ENCODE measurements at places on chromosomes 3 and 15.
A peak's percentile ranks its signal among the peaks of the same experiment; 100 is the strongest.

DNA sequence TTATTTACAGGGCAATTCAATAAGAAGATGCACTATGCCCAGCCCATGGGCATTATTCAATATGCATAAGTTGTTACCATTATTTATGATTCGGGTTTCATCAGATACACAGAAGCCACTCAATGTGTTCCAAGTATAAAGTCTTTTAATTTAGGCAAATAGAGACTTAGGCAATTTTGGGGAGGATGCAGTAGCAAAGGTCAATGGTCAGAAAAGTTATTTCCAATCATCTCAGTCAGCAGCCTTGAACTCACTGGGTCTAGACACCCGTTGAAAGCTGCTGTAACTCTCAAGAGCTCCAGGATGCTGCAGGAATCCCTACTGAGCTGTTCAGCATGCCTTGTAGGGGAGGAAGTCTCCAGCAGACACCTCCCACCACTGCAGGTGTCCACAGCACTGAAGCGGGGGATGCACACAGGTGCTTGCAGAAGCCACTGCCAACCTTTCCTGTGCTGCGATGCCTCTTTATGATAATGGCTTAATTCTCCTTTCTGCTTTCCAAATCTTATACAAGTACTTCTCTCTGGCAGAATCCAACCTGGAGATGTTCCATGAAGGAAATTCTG is 155.0 kb upstream of the SUCLG2 start:
- no peak for DNase-seq

GRCh38 chr3:126390751-126391150 is 4.0 kb upstream of the CFAP100 start:
- no peak for DNase-seq

- DNase-seq = no peak
Observed at GRCh38 chr3:123725652-123726400, 141.0 kb upstream of the HACD2 start.

DNA sequence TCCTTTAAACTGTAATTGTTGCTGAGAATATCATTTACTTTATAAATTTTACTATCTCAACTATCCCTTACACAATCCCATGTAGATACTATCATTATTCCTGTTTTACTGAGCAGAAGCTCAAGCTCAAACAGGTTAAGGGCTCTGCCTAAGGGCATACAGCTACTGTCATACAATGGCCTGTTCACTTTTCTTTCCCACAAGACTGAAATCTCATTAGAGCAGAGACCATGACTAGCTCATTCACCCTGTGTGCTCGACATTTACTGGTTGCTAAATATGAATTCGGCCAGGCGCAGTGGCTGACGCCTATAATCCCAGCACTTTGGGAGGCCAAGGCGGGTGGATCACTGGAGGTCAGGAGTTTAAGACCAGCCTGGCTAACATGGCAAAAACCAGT is 1.6 kb upstream of the MESP2 start:
- no peak for DNase-seq

GRCh38 chr3:1855841-1856240 is 242.8 kb upstream of the CNTN4 start:
- DNase-seq = no peak

DNA sequence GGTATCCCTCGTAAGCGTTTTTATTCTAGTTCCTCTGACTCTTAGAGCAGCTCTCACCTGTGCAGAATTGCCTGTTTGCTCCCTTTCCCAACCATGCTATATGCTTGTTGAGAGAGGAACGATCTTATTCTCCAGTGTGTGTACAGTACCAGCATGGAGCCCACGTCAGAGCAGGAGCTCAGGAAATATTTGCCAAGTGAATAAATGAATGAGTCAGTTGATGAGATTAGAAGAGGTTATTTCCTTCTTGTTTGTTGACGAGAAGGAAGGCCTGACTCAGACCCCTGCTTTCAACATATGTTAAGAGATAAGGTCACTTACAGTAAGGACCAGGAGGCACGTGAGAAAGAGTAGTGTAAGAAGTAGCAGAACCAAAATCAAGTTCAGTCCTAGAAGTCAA is 106.3 kb upstream of the ABHD17C start:
- peak; percentile 58 for DNase-seq

- no peak for DNase-seq
Observed at GRCh38 chr15:100276506-100276905, 65.3 kb downstream of the ADAMTS17 start.

DNA sequence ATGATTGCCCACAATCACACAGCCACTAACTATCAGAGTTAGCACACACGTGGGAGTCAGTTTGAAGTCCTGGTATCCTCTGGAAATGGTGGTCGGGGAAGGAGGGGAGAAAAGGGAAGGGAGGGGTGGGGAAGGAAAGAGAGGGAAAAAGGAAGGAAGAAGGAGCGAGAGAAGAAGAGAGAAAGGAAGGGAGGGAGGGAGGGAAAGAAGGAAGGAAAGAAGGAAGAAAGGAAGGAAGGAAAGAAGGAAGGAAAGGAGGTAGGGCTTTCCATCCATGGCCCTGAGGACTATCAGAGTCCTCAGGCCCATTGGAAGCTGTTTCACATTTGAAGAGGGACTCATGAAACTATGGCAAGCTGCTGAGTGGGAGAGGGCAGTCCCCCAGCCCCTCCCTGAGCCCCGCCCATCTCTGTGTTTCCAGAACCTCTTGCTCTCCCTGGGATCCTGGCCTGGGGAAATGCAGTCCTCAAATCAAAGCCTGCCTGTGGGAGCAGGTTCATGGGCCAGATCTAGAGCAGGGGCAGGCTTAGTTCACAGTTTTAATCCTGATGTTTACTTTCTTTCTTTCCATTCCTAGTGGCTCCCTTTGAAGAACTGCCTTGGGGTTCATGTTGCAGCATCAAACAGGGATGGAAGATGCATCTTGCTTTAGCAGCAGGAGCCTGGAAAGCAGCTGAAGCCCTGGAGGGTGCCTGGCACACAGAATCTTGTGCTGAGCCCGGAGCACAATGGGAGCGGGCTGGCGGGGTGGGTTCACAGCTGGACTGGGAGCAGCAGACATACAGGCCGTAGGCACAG is 66.1 kb upstream of the GLCE start:
- no peak for DNase-seq

GRCh38 chr15:39896846-39897245 is 23.2 kb downstream of the GPR176 start:
- DNase-seq = no peak

- DNase-seq = no peak
Observed at GRCh38 chr3:155179966-155180757, 100.0 kb downstream of the MME start.

DNA sequence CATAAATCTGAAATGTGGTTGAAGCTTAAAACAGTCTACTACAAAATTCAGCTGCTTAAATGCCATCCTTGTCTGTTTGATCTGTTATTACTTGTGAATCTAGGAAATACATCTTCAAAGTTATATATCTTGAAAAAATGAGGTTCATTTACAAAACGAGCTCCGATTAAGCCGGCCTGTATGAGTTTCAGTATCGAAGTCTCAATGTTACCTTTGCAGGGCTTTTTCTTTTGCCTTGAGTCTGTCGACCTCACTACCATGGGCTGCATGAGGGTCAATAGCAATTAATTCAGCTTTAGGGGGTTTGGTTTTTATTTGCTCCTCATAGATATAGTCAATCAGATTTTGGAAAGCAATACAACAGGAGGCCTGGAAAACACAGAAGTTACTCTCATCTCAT is 23.2 kb downstream of the ERICH6 start:
- DNase-seq = no peak

Measured in HTR-8/SVneo (cell line).